ENCODE measurements at places on chromosomes 5 and 9.
A peak's percentile ranks its signal among the peaks of the same experiment; 100 is the strongest.

GRCh38 chr9:117136461-117136860, 278.4 kb downstream of the ASTN2 start:
- DNase-seq, result no peak

- DNase-seq, result no peak
Measured at GRCh38 chr5:39577529-39577928, 152.7 kb upstream of the DAB2 start.

GRCh38 chr5:2759696-2760461, 8.4 kb upstream of the IRX2 start:
- DNase-seq, result no peak

DNA sequence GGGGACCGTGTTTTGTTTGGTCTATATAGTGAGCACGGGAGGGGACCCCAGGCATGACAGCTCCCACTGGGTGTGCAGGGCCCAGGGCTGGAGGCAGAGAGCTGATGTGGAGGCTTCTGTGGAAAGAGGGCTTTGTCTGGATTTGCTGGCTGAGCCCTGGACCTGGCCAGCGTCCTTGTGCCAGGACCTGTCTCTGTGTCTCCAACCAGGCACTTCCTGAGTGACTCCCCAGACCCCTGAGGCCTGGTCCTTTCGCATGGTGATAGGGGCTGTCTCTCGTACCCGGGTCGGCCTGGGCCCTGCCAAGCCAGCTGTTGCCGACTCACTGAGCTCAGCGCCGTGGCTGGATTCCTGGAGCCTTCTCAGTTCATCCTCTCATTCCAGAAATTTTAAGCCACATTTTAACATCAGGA, 77.6 kb downstream of the ADAMTS2 start:
- DNase-seq, result no peak

DNA sequence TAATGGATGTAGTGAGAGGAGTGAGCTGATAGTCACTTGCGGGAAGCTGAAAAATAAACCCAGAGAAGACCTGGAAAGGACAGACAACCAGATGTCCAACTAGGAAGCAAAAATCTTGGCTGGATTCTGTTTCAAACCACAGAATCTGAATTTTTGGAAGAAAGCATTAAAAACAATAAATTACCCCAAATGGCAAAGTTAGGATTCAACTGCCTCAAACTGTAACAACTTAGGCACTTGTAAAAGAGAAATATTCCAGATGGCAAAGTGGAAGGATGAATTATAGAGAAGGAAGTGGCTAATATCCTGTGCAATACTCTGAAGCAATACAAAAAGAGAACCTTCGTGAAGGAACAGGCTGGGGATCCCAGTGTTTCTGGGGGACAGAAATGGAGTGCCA, 46.8 kb upstream of the SLIT3 start:
- DNase-seq, result no peak

DNA sequence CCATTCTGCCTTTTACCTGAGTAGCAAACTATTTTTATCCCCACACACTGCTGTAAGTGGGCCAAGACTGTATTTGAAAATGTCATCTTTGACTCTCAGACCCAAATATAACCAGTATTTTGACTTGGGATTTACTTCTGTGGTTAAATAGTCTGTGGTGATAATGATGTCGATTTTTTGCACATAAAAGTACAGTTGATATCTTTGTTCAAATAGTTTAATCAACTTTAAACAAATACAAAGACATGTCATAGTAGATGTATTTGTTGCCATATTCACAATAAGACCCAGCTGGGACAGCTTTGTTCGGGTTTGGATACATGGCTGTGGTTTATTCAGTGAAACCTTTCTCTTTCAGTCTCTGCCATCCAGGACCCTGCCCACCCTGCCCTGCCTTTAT, 20.4 kb downstream of the NFX1 start:
- no peak for DNase-seq

- DNase-seq, result no peak
Measured at GRCh38 chr9:112569186-112569585, 82.6 kb downstream of the KIAA1958 start.

GRCh38 chr9:86822006-86822801, 125.1 kb downstream of the GAS1 start:
- DNase-seq, result no peak

- DNase-seq, result no peak
Measured at GRCh38 chr9:137421838-137422603, 941 bp downstream of the EXD3 start.

DNA sequence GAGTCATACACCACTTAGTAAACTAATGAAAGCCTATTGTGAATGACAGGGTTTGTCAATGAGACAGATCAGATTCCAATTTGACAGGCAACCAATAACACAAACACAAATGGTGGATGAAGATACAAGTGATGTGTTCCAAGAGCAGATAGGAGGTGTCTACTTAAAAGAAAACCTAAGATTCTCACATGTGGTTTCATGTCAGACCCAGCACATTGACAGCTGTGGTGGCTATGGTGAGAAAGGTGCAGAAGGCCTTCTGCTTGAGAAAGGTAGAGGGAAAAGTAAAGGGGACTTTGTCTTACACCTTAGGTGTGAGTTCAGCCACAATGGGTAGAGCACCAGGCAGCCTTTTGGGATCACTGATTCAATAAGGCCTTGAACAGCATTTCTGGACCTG, 11.2 kb downstream of the ANKRD31 start:
- DNase-seq, result no peak

DNA sequence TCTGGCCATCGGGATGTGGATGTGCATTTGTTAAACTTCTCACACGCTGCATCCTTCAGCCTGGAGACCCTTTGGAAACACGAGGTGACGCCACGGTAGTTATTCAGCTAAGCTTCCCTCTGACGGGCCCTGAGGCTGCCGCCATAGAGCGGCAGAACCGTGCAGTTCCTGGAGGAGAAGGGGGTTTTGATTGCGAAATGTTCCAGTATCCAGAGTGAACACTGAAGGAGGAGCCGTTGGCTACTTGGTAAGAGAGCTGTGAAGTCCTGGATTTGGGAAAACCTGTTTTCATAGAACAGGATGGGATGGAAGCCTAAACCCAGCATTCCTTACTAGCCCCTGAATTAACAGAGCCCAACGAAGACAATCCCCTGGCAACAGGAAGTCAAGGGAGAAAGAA, 23.0 kb upstream of the EXOC3 start:
- no peak for DNase-seq

GRCh38 chr9:128713941-128714573, 9.9 kb downstream of the ZDHHC12 start:
- DNase-seq, result no peak

GRCh38 chr9:108963459-108964143, 29.4 kb downstream of the ABITRAM start:
- DNase-seq, result no peak

DNA sequence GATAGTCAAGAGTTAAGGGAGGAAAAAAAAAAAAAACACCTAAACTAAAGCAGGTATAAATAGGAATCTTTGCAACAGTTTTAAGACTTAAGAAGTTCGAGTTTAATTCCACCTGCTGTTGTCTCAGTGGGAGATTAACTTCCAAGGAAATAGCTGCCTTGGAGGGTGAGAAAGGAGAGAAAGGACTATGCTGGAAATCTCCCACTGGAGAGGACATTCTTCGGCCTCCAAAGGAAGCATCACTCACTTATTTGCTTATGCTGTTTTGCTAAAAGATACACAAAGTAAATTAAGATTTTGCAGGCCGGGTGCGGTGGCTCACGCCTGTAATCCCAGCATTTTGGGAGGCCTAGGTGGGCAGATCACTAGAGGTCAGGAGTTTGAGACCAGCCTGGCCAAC, 317.9 kb upstream of the MPDZ start:
- no peak for DNase-seq

- no peak for DNase-seq
Measured at GRCh38 chr5:82349652-82350051, 71.5 kb upstream of the RPS23 start.

GRCh38 chr5:99900302-99900852, 634.8 kb upstream of the FAM174A start:
- no peak for DNase-seq

DNA sequence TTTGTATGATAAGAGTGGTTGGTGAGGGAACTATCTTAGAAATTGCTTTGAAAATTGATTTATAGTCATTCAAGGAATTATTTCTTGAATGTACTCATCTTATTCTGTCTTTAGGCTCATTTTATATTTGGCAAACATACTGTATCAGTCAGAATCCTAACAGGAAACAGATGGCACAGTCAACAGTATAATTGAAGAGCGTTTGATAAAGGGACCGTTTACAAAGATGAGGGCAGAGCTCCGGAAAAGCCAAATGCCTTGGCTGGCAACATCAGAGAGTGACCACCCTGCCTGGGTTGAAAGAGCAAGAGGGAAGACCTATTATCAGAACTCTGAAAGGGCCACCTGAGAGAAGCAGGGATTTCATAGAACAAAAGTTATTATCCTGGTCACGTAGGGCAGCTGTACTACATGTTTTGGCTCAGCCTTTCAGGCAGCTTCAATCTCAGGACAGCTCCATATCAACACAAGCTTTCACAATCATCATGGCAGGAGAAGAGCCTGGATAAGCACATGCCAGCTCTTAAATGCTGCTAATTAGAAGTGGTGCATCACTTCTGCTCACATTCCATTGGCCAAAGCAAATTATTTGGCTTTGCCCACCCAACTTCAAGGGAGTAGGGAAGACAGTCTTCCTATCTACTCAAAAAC, 47.2 kb upstream of the ARL15 start:
- DNase-seq, result no peak

DNA sequence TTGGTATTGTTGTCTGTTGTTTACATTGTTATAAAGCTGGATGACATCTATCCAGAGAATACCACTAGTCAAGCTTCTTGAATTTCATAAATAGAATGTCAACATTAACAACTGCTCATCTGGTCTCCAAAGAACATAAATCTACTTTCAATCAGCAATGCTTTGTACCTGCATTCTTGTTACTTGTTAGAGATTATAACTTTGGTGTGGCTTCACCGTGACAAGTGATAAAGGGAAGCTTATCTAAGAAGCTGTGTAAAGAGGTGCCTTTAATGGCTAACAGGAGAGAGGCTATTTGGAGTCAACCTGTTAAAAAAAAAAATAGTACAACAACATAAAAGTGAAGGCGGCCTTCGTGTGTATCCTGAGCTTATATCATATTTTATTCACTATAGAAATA, 41.8 kb downstream of the MUSK start:
- no peak for DNase-seq

DNA sequence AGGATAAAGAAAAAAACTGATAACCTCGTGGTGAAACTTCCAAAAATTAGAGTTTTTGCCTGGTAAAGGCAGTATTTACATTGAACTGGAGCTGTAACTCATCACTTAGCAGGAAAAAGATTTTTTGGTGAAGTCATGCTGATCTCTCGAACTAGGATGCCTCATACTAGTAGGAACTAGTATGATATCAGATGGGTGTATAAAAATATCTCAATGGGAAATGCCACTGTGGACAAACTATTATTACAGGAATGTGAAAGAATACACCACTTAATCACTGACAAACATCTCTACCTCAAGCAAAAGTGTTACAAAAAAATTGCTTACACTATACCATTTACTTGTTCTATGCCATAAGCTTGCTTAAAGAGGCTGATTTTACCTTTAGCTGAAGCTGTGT, 28.4 kb downstream of the RFX3 start:
- DNase-seq, result no peak

- DNase-seq, result peak; percentile 2
Measured at GRCh38 chr5:156913719-156914370, 49.2 kb downstream of the TIMD4 start.

- DNase-seq, result no peak
Measured at GRCh38 chr9:92432972-92433548, 8.8 kb upstream of the OMD start.

GRCh38 chr5:173971681-173972345, 17.2 kb upstream of the C5orf47 start:
- DNase-seq, result no peak

- DNase-seq, result no peak
Measured at GRCh38 chr9:16866587-16866986, 3.9 kb downstream of the BNC2 start.

- no peak for DNase-seq
Measured at GRCh38 chr5:13662626-13663025, 281.9 kb downstream of the DNAH5 start.

- no peak for DNase-seq
Measured at GRCh38 chr5:102747386-102748166, 7.5 kb upstream of the PAM start.
